ENCODE measurements at places on chromosomes 1 and 21. TPM values are rescaled to one million over a fixed set of nuclear protein-coding genes. Genes with fewer than 3 reads are reported as not detected.

Gene SLC2A5
- polyA plus RNA-seq, result 0.18 TPM

Gene NTMT2
- not detected for polyA plus RNA-seq

Gene CFAP107
- not detected for polyA plus RNA-seq

Gene ADCY10
- 2.2 TPM for polyA plus RNA-seq

Gene RAP1GAP
- polyA plus RNA-seq, result 8.6 TPM

Gene AMY1A
- not detected for polyA plus RNA-seq

Gene SNX7
- polyA plus RNA-seq, result 10.0 TPM

Gene LCE2A
- not detected for polyA plus RNA-seq

Gene SLC6A17
- not detected for polyA plus RNA-seq

Gene SPRR2F
- not detected for polyA plus RNA-seq

Gene GBP7
- 26.0 TPM for polyA plus RNA-seq

Gene TMEM82
- 26.3 TPM for polyA plus RNA-seq

Gene IFNLR1
- polyA plus RNA-seq, result 4.1 TPM

Gene BGLAP
- not detected for polyA plus RNA-seq

Gene HCN3
- 0.33 TPM for polyA plus RNA-seq
